ENCODE measurements at places on chromosomes 4 and X.

GRCh38 chr4:122732329-122733026 is at the start of gene BBS12:
Gene BBS12, plus strand, starts transcription at chr4:122732704. Its CDS starts 9,189 bp downstream, at chr4:122741893.
- peak; percentile 93 for DNase-seq

GRCh38 chr4:37770016-37770415 is 56.5 kb upstream of the PGM2 start:
- no peak for DNase-seq

GRCh38 chrX:40314070-40314469 is 216.3 kb upstream of the BCOR start:
- DNase-seq, result no peak

- no peak for DNase-seq
Observed at GRCh38 chr4:74772106-74772505, 22.2 kb downstream of the BTC start.

GRCh38 chrX:50458483-50458882 is 12.1 kb downstream of the DGKK start:
- no peak for DNase-seq

- no peak for DNase-seq
Observed at GRCh38 chr4:121277194-121278105, 103.4 kb downstream of the QRFPR start.

- DNase-seq, result no peak
Observed at GRCh38 chr4:35102066-35102465, 1142.2 kb downstream of the ARAP2 start.

All from dorsolateral prefrontal cortex (tissue), 122 donors.